NCI-H2081 treated with DMSO at 0.1 percent for 48 hours (cell line): ENCODE measurements at places on chromosomes 5 and 9.

DNA sequence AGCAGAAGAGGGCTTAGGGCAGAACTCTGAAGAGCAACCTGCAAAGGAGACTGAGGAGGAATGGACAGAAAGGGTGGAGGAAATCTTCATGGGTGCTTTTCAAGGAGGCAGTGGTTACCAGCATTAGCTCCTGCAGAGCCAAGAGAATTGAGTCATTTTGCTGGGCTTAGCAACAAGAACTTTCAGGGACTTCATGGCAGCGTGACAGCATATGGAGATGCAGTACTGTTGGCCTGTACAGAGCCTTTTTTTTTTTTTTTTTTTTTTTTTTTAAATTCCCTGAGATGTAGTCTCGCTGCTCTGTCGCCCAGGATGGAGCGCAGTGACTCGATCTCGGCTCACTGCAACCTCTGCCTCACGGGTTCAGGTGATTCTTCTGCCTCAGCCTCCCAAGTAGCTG, 296.0 kb upstream of the DMRT1 start:
- DNase-seq: no peak

DNA sequence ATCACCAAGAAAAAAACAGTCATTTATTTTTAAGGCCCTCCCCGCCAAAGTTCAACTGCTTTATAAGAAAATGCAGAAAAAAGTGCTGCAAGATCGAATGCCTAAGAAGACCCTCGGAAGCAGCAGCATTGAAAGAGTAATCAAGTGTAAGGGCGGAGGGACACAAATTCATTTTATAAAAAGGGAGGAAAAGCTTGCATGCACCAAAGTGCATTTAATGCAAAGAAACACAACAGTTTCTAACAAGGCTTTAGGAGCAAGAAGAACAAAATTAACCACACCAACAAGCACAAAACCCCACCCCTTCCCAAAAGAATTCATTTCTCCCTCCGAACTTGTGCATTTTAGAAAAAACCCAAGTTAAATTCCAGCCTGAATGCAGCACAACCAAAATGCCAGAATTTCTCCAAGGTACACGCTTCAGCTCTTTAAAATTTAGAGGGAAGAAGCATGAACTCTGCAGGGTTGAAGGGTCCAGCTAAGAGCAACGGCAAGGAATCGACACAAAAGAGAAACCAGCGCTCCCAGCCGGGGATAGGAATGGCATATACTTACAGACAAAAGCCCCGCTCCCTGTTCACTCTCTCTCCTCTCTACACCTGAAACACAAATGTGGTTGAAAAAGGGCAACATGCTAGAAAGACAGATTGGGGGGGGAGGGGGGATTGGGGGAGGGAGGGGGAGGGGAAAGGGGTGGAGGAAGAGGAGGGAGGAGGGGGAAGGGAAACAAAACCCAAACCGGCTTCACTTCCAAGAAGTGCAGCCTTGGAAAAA, at the start of gene NREP:
NREP (minus strand) TSS at position 614 of the 774 bp plus-strand sequence. CDS start 1,422 bp downstream, outside the sequence.
- no peak for DNase-seq

- DNase-seq: no peak
Observed at GRCh38 chr5:113338628-113339027, 96.2 kb downstream of the TSSK1B start.

GRCh38 chr5:6712142-6712576, 1.1 kb upstream of the TENT4A start:
- DNase-seq: no peak
